ENCODE measurements at places on chromosomes 2 and 18.

- DNase-seq: no peak
These were observed 66.5 kb upstream of the SKOR2 start for GRCh38 chr18:47317824-47318508.

DNA sequence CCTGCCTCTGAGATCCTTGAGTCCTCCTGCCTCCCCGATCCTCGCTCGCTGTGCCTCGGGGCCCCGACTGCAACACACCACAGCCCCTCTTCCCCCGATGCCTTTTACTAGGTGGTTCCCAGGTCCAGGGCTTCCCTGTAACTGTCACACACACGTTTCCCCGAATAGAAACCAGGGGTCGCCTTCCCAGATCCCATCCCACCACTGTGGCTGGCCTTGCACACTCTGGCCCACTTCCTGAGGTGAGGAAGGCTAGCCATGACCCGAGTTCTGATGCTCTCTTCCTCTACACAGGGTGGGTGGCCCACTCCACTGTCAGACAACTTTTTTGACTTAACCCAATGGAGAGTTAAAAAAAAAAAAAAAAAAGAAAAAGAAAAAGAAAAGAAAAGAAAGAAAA is 139.6 kb upstream of the ASB18 start:
- DNase-seq: no peak

DNA sequence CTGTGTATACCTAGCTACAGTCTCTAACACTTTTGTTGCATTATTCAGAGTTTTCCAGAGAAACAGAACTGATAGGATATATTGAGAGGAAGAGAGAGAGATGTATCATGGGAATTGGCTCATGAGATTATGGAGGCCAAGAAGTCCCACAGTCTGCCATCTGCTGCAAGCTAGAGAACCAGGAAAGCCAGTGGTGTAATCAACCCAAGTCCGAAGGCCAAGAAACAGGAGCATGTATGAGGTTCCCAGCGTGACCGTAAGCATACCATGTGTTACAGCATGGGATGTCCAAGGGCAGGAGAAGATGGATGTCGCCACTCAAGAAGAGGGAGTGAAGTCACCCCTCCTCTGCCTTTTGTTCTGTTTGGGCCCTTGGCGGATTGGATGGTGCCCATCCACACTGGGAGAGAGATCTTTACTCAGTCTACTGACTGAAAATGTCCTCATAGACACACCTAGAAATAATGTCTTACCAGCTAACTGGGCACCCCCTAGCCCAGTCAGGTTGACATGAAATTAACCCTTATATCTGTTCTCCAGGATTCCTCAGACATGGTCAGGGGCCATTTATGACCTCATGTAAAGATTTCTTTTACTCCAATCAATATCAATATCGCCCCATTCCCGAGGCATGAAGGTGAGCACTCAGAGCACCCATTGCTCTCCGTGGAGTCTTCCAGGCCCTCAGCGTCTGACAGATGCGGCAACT is 179.6 kb downstream of the CTIF start:
- no peak for DNase-seq

GRCh38 chr18:78738076-78738690 is 241.4 kb upstream of the SALL3 start:
- no peak for DNase-seq

- DNase-seq: no peak
These were observed 158.6 kb upstream of the DLX2 start for GRCh38 chr2:172261292-172261691.

DNA sequence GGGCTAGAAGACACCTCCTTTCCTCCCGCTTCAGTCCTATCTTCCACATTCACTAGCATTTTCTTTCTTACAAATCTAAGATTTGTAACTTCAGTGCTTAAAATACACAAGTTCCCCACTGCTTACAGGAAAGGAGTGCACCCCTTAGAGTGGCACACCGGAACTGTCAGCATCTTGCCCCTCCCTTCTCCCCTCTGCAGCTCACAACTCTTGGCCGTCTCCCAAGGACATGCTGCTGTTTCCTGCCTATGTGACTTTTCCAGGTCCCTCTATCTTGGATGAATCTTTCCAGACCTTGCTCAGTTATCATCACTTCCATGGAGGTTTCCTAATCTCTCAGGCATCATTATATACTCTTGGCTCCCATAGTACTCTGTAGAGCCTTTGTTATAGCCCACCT is 334.8 kb downstream of the CELF4 start:
- no peak for DNase-seq

DNA sequence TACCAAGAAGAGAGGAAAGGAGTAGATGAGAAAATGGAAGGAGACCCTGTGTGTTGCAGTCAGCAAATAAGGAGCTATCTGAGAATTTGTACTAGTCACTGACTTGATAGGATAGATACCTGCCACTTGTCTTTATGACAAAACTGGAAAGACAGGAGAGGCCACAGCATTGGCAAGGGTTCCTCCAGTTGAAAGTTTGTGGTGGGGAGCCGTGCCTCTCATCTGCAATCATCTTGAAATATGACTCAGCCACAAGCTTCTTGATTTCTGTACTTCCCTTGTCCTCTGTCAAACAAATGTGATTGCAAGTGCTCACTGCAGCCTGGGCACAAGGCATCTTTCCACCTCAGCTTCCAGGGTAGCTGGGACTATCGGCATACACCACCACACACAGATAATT is 99.1 kb downstream of the GREB1L start:
- no peak for DNase-seq

DNA sequence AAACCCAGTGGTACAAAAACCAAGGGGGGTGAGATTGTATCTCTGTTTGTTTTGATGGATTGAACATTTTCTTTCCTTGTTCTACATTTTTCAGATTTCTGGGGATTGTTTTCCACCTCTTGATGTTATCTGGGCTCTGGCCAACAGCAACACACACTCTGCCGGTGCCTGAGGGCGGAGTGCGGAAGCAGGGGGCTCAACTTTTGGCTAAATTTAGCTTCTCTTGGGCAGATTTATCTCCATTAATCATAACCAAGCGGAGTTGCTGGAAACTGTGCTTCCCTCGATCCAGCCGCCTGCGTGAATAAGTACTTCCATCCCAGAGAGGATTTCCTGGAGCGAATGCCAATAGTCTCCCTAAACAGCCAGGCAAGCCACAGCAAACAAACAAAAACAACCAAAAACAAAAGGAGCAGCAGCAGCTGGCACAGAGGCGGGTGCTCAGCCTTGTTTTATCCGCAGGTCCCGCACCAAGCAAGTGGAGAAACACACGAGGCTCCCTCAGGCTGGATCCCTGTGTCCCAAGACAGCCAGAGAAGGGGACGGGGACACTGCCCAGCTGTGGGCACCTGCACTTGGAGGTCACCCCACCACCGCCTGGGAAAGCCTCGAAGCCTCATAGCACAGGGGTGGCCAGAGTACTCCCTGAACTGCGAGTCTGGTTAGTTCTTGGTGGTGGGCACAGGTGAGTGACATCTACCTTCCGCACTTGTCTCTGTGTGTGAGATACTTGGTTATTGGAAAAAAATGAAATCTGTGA is 143.4 kb downstream of the NDUFA10 start:
- no peak for DNase-seq

GRCh38 chr2:137050949-137051348 is 285.6 kb downstream of the THSD7B start:
- no peak for DNase-seq

DNA sequence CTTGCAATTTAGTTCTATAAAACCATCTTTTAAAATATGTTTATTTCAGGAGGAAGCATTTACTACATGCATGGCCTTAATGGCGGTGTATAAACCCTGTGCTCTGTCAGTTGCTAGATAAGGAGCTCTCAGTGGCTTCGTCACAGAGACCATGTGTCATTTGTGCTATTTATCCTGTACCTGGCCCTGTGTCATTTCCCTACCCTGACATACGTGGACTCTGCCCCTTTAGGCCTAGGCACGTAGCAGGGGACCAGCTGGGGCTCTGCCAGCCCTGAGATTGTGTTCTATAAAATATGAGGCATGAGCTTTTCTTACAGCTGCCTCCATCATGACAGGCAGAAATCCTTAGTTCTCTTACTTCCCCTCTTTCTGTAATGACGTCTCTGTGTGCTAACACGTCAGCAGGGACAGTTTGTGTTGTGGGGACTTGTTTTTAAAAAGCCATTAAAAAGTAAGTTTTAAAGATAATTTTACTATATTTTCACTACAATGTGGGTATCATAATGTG is 88.0 kb downstream of the ITGB1BP1 start:
- DNase-seq: no peak

DNA sequence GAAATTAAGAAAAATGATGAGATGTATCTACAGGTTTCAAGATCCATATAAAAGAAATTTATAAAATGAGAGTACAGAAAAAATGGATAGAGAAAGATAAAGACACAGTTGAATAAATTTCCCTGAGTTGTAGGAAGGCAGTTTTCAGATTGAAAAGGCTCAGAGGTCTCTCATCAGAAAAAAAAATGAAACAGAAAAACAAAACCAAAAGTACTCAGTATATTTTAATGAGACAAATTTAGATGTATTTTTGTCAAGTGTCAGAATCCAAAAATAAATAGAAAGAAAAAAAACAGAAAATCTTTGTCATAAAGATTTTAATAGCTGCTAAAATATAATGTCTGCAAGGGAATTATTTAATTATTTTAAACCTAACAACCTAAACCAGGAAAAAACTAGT is 520.5 kb downstream of the KCNJ3 start:
- DNase-seq: no peak

- DNase-seq: no peak
These were observed 110.2 kb upstream of the RBBP8 start for GRCh38 chr18:22822841-22823508.

DNA sequence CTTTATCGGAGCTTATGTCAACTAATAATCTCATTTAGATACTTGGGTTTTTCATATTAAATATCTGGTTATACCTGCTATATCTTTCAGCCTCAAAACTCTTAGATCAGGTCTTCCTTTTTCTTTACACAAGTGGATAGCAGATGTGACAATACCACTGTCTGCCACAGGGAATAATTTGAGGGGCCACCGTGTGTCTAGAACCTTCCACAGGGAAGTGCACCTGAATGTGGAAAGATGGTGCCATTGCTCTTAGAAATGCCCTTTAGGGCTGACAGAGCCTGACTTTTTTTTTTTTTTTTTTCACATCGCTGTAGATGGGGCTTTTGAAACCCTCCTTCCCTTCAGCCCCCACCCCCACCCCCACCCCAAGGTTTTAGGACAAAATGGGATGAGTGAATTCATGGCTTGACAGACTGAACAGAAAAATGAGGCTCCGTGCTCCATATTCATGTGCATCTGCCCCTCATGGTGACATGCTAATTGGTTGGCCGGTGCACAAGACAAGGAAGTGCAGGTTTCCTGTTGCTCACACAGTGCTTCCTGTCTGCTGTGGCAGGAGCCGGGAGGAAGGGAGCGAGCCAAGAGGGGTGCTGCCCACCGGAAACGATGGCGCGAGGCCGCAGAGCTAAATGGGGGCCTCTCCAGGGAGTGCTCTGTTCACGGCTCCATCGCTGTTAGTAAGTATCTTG is 246.0 kb downstream of the LDLRAD4 start:
- DNase-seq: peak; percentile 22

DNA sequence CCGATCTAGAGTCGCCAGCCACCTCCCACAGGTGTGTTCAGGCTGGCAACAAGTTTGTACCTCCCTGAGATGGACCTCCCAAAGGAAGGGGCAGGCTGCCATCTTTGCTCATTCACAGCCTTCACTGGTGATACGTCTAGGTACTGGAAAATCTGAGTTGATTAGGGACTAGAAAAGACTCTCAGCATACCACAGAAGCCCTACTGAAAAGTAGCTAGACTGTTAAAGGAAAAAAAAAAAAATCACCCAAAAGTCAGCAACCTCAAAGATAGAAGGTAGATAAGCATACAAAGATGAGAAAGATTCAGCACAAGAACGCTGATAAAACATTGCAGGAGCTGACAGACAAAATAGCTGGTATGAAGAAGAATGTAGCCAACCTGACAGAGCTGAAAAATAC is 128.6 kb upstream of the WDR75 start:
- no peak for DNase-seq

DNA sequence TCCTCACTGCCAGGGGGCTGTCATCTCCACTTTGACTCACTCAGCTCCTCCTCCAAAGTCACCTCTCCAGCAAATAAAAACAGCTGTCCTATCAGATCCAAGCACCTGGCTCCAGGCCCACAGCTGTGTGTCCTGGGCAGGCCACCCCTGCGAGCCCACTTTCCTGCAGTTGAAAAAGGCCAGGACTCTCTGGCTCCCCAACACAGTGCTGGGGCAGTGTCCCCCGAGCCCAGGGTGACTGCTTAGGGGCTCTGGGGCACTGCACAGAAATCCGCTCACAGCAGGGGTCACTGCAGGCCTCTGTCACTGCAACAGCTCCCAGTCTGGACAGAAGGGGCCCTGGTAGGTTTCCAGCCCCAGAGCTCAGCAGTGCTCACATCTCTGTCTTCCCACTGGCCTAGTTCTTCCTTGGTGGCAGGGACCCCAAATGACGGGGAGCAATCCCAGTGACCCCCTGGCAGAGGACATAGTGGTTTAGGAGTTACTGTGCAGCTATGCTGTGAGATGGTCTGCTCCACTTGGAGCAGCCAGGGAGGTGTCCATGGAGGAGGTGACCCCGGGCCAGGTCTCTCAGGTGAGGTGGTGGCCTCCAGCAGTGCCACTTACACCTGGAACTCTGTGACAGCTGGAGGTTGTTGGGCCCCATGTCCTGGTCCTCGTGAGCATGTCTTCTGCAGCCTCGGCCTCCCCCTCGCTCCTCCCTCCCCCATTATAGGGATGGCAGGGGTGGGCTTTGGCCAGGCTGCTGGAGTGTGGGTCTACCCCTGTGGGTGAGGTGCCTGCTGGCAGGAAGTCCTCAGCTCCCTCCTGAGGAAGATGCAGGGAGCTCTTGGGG is 35.5 kb downstream of the HS6ST1 start:
- no peak for DNase-seq

- DNase-seq: no peak
These were observed at the start of gene GULP1 for GRCh38 chr2:188291617-188292347. GULP1 (plus strand) TSS chr2:188291874; CDS start chr2:188477703, 185,829 bp downstream.

GRCh38 chr2:226799976-226800940 is 638 bp upstream of the IRS1 start:
- DNase-seq: no peak

GRCh38 chr2:105917688-105918087 is 173.0 kb downstream of the NCK2 start:
- no peak for DNase-seq

DNA sequence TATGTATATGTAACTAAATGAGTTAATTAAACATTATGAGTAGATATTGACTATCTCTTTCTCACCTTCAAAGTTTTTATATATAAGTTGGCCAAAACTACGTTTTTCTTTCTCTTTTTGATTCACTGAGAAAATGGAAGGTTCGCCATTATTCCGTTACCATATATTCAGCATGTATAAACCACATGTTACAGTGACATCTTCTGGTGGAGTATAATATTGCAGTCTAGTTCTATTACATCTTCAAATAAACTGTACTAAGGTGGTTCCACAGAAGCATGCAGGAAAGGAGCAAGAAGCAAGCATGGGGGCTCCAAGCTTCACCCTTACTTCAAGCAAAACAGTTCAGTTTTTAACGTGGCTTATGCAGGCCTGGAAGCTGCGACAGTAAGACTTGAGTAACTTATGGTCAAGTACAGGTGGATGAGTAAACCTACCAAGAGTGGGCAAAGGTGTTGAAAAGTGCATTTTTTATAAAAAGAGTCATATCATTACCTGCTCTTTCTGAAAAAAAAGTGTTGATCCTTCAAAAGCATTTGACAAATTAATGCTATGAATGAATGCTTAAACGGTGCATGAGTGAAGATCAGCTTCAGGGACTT is 129.8 kb upstream of the RAB6C start:
- peak; percentile 80 for DNase-seq
